ENCODE measurements at places on chromosomes 6 and 20.

DNA sequence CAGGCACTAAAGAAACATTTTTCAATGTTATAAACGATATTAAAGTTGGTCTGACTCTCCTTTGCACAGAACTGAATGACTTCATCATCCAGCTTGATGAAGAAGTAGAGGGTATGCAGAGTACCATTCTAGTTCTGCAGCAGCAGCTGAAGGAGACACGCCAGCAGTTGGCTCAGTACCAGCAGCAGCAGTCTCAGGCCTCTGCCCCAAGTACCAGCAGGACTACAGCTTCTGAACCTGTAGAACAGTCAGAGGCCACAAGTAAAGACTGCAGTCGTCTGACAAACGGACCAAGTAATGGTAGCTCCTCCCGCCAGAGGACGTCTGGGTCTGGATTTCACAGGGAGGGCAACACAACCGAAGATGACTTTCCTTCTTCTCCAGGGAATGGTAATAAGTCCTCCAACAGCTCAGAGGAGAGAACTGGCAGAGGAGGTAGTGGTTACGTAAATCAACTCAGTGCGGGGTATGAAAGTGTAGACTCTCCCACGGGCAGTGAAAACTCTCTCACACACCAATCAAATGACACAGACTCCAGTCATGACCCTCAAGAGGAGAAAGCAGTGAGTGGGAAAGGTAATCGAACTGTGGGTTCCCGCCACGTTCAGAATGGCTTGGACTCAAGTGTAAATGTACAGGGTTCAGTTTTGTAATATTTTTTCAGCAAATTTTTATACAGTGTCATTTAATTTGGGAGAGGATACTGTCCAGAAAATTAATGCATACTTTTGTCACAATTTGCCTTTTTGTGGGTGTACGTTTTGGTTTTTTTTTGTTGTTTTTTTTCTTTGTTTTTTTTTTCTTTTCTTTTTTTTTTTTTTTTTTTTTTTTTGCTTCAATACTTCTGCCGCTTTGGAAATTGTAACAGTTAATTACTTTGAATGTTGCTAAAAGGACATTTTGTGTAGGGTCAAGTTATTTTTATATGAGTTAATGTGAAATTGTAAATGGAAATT, 6.6 kb upstream of the ACAT2 start:
- DNase-seq, result no peak

DNA sequence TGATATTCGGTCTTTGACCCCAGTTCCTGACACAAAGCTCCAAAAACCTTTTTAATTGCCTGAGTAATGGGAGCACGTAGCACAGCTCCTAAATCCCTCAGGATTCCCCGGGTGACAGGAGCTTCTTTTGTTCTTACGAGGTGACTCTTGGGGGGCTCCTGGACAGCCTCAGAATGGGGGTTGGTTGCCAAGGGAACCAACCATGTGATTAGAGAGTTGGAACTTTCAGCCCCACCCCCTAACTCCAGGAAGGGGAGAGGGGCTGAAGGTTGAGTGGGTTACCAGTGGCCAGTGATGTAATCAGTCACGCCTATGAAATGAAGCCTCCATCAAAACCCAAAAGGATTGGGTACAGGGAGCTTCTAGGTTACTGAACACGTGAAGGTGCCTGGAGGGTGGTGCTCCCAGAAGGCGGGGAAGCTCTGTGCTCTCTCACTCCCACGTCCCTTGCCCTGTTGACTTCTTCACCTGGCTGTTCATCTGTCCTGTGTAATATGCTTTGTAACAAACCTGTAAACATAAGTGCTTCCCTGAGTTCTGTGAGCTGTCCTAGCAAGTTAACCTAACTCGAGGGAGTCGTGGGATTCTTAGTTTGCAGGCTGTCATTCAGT, 89.5 kb downstream of the CHMP4B start:
- DNase-seq, result no peak

DNA sequence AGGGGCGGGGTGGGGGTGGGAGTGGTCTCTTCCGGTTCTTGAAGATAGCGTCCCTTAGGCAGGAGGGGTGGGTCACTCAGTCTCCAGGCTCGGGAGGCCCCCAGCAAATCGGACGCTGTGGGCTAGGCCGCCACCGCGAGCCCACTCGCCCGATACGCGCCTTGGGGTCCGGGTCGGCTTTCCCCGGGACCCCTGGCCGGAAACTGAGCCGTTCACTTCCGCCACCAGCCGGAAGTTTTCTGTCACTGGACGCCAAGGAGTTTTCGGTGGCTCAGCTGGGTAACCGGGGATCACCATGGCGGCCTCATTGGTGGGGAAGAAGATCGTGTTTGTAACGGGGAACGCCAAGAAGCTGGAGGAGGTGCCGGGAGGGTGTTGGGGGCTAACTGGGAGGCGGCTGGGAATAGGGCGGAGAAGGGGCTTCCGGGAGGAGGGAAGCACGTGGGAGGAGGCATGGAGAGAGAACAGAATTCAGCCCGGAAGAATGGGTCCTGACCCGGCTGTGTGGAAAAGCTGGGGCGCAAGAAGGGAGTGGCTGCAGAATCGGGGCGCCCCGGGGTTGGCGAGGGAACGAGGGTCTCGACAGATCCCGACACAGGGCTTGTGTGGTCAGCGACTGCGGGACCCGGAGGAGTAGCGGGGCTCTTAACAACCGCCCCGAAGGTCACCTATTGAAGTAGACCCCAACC, at the start of gene ITPA:
Gene ITPA (plus strand): TSS at position 242 of the 689 bp plus-strand sequence. CDS start 54 bp downstream, at position 296.
- peak; percentile 33 for DNase-seq

- DNase-seq, result no peak
Observed at GRCh38 chr6:144346719-144347447, 61.7 kb downstream of the UTRN start.

DNA sequence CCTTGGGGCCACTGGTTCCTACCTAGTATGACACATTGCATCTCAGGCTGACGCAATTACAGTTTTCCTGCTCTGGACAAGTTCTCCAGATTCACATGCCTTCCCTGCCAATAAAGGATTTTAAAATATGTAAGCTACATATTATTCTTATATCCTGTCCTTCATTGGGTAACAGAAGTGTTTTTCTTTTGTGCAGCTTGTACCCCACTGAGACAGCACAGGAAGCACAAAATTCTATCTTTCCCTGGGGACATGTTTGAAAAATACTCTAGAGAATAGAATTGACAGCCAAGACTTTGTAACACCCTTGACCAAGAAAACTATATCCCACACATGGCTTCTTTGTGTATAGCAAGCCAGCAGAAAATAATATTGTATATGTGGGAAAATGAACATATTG, 456.8 kb downstream of the MAFB start:
- DNase-seq, result no peak

- no peak for DNase-seq
Observed at GRCh38 chr6:26170951-26171841, 84.0 kb downstream of the HFE start.

DNA sequence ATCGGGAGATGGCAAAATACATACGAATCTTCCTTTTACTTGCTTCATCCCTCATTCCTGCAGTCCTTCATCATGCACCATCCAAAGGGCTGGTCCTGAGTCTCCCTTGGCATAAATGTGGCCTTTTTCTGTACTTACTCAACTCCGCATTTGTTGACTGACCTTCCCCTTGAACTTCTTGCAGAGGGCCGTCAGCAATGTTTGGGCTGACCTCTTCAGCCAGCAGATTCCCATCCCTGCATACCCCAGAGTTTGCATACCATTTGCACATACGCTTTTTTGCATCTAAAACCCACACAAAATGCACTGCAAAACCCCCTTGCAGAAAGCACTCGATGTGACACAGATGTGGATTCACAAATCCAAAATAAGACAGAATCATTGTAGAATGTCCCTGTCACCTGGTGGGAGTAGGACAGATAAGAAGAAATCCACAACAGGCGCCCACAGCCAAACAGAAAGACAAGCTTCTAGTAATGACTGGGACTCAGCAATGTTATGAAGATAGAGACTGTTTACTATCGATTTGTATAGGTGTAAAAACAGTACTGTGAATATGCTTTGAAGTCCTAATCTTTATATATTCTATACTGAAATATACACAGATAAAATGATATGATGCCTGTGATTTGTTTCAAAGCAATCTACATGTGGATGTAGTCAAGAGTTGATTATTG, 45.8 kb downstream of the TBC1D7 start:
- DNase-seq, result no peak

GRCh38 chr6:42818878-42819277, 37.0 kb downstream of the BICRAL start:
- DNase-seq, result no peak

GRCh38 chr20:47272893-47273590, 83.5 kb downstream of the ZMYND8 start:
- DNase-seq, result no peak

- DNase-seq, result no peak
Observed at GRCh38 chr6:11772109-11772825, 6.3 kb downstream of the ADTRP start.

All from activated T-helper 9 cell treated with anti-CD3 and anti-CD28 coated beads, Interleukin-2, amount 50 U/mL, for 16 hours (primary cell).